ENCODE measurements at places on chromosomes 4 and X.

DNA sequence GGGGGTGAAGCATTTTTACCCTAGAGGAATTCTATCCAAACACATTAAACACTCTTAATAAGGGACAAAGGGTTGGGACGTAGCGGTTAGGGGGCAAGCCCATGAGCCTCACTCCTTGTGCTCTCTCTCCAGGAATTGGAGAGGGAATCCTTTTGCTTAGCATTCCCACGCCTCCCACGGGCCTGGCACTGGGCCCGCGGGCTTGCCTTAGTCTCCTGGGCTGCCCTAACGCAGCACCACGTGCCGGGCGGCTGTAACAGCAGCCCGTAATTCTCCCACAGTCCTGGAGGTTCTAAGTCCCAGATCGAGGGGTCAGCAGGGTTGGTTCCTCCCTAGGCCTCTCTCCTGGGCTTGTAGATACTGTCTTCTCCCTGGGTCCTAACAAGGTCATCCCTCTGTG is 67.5 kb downstream of the TBL1X start:
- DNase-seq = no peak

DNA sequence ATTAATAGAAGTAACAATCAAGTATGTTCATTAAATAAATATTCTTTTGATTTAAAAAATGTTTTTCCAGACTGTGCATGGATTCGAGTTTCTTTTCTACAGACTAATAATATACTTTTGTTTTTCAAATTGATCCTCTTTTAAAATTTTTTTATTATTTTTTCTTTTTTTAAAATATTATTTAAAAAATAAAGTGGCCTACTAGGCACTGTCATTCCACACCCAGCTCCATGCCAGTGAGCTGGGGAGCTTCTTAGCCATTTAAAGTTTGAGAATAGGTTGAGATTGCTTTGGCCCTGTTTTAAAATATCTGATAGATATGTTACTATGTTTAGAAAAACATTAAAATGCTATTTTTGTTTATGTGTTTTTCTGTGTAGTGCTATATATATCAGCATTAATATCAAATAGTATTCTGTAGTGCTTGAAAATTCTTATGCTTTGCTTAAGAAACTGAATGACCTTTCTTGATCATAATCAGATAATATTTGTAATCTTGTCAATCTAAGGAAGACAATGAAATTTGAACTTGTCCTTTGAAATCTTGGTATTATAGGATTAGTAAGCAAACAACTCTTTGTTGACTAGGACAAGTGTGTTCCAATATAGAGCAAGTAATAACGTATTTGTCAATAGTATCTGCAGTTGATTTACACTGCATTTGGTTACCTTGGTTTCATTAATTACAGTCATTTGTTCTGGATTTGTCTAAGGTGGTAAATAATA is 12.6 kb downstream of the PCDH10 start:
- no peak for DNase-seq

- no peak for DNase-seq
Measured at GRCh38 chr4:174999407-174999806, 81.2 kb downstream of the ADAM29 start.

DNA sequence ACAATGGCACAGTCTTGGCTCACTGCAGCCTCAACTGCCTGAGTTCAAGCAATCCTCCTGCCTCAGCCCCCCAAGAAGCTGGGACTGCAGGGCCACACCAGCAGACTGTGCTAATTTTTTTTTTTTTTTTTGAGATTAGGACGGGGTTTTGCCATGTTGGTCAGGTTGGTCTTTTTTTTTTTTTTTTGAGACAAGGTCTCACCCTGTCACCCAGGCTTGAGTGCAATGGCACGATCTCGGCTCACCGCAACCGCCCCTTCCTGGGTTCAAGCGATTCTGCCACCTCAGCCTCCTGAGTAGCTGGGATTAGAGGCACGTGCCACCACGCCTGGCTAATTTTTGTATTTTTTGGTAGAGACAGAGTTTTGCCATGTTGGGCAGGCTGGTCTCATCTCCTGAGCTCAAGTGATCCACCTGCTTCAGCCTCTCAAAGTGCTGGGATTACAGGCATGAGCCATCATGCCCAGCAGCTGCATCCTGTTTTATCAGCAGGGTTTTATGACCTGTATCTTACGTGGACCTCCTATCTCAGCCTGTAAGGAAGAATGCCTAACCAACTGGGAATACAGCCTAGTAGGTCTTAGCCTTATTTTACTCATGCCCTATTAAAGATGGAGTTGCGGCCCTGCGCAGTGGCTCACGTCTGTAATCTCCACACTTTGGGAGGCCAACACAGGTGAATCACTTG is 13.2 kb upstream of the MRPL1 start:
- no peak for DNase-seq

Data from T-cell (primary cell).